ENCODE measurements at places on chromosomes 11 and 22. TPM values are rescaled to one million over a fixed set of nuclear protein-coding genes. Genes with fewer than 3 reads are reported as not detected.

Gene OR51B2
- total RNA-seq = not detected

Gene PHLDB1
- 116 TPM for total RNA-seq

Gene OLFML1
- 11.2 TPM for total RNA-seq

Gene GRIK4
- total RNA-seq = 0.36 TPM

Gene FBLN1
- total RNA-seq = 88.3 TPM

Data from mucosa of descending colon (tissue), 3 donors.